Right forelimb (tissue), 1 donor: ENCODE measurements at places on chromosomes 16 and 17.

DNA sequence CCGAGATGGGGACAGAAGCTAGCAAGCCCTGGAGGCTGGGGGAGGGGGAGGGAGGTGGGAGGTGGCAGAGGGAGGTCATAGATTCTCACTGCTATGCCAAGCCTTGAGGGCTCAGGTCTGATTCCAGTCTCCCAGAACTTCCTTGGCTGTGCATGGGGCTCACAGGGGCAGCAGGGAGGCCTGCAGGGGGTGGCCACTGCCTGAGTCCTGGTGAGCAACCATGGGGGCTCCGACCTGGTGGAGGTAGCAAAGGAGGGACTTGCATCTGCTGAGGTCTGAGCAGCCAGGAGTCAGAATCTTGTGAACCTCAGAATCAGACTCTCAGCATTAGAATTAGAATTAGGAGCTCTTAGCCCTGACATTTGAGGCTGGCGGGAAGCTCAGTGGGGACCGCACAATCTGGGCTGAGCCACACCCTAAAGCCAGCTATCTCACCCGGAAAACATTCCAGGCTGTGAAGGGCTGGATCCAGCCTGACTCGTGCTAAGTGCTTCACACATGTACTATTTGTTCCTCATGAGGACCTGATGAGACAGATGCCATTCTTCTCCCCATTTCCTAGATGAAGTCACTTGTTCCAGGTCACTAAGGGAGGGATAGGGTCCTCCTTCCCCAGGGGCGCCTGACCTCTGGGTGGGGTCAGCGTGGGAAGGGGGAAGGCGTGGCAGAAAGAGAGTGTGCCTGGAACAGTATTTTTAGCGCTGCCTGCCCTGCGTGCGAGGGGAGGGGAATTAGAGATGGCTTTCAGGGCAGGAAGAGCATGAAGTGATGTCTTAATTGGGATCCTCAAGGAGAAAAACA is 17.3 kb upstream of the KCNJ12 start:
- DNase-seq = no peak

GRCh38 chr17:40326014-40326831 is 17.2 kb downstream of the RARA start:
- no peak for DNase-seq

DNA sequence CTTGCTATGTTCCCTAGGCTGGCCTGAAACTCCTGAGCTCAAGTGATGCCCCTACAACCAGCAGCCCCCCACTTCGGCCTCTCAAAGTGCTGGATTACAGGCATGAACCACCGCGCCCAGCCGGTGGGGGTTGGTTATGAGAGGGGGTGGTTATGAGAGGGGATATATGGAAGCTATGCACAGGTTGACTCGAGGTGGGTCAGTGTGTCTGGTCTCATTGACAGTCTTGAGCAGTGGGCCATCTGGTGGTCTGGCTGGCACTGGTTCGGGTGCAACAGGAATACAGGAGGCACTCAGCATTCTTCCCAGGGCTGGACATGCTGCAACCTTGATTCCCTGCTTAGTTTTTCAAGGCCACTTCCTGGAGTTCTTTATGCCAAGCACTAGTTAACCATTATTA is 5.6 kb upstream of the STX1B start:
- no peak for DNase-seq

- no peak for DNase-seq
These were observed 3.5 kb upstream of the DLX4 start for GRCh38 chr17:49965524-49965909.

DNA sequence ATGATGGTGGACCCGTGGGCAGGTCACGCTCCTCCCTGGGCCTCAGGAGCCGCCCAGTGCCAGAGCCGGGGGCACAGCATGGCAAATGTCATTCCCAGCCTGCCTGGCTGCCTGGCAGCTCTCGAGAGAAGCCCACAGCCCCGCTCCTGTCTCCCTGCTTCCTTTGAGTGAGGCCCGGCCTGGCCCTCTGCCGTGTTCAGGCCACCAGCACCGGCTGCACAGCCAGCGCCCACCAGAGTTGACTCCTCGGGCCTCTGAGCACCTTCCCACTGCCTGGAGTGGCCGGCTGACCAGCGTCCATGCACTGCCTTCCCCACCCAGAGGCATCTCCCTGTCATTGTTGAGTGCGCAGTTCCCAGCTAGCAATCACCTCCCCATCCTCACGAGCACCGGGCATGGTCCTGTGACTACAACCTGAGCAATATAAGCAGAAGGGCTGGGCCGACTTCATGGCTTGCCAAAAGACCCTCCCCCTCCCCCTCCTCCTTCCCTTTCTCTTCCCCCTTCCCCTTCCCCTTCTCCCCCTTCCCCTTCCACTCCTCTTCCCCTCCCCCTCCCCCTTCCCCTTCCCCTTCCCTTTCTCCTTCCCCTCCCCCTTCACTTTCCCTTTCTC is 11.9 kb upstream of the SLC38A10 start:
- no peak for DNase-seq

- DNase-seq = no peak
These were observed 40.2 kb downstream of the KSR1 start for GRCh38 chr17:27496437-27496943.

GRCh38 chr16:49833085-49833484 is 22.8 kb downstream of the ZNF423 start:
- DNase-seq = no peak

- DNase-seq = no peak
These were observed 30.0 kb downstream of the GINS2 start for GRCh38 chr16:85658504-85659326.

GRCh38 chr17:510226-510917 is 157.8 kb upstream of the RPH3AL start:
- DNase-seq = no peak

GRCh38 chr17:10649602-10650001 is 7.5 kb downstream of the MYH3 start:
- no peak for DNase-seq

DNA sequence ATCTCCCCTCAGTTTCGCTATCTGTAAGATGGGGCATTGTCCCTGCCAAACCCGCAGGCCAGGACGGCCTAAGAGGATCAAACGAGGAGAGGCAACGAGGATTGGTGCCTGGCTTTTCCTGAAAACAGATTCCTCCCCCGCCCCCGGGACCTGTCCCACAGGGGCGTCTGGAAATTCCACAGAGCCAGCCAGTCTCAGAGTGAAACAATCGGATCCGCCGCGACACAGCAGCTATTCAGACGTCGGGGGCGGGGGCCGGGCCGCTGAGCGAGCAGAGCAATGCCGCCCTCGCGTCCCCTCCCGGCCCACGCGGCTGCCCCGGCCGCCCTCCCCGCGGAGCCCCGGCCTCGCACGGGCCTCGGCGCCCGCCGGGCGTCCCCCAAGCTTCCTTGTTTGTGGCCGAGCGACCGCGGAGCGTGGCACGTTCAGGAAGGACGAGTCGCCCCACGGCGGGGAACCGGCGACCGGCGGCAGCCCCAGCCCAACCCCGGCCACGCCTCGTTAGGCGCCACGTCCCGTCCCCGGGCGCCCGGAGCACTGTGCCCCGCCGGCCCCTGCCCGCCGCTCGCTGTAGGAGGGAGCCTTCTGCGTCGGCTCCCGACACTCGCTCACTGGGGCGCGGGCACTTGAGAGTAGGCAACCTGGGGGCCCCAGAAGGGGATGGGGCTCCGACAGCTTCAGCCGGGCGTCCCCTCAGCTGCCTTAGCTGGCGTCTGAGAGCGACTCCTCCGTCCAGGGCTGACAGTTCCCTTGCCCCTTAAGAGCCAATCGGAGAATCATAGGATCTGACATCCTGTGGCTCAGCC is 29.6 kb upstream of the PHOSPHO1 start:
- DNase-seq = peak; percentile 80

GRCh38 chr17:35146214-35146833 is 1.3 kb upstream of the UNC45B start:
- no peak for DNase-seq

GRCh38 chr16:89097392-89097772 is 3.7 kb downstream of the ACSF3 start:
- DNase-seq = no peak

DNA sequence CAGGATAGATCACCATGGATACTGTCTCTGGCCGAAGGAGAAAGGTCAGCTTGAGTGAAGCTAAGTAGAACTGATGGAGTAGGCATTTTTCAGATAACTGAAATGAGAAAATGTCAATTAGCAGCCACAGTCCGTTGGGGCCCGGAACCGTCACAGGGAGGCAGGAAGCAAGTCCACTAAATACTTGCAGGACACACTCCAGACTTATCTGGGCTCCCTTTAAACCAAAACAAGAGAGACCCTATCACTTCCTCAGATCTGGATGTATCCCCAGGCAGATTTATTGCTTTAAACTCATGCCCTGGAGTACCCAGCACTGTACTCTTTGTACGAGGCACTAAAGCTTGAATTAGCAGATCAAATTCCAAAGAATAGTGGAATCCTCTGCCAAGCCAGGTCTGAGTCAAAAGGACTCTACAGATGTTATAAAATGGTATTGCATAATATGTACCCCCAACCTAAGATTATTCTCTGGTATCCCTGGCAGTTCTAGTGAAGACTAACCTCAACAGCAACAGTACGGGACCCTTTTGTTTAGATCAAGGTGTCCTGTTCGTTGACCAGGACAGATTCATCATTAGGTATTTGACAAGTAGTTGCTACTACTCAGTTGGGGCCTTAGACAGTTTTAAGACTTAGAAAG is 8.1 kb downstream of the ZP2 start:
- no peak for DNase-seq

DNA sequence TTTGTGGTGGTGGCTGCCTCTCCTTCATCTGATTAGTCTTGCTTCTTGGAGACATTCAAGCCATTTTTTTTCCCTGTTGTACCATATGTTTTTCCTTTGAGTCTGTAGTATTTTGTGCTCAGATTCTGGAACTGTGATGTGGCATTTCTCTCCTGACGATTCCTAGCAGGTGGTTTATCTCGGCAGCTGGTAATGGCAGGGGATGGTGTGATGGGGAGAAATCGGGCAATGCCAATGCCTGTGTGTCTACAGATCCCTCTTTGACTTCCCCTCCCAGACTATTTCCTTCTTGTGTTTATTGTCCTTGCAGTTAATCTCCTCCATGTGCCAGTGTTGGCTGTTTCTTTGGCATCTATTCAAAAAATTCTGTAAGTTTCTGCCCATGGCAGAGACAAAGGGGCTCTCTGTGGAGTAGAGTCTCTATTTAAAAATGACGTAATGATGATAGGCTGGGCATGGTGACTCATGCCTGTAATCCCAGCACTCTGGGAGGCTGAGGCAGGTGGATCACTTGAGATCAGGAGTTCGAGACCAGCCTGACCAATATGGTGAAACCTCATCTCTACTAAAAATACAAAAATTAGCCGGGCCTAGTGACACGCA is 90.2 kb upstream of the ERCC4 start:
- no peak for DNase-seq

GRCh38 chr16:10110552-10110951 is 71.7 kb downstream of the GRIN2A start:
- no peak for DNase-seq

DNA sequence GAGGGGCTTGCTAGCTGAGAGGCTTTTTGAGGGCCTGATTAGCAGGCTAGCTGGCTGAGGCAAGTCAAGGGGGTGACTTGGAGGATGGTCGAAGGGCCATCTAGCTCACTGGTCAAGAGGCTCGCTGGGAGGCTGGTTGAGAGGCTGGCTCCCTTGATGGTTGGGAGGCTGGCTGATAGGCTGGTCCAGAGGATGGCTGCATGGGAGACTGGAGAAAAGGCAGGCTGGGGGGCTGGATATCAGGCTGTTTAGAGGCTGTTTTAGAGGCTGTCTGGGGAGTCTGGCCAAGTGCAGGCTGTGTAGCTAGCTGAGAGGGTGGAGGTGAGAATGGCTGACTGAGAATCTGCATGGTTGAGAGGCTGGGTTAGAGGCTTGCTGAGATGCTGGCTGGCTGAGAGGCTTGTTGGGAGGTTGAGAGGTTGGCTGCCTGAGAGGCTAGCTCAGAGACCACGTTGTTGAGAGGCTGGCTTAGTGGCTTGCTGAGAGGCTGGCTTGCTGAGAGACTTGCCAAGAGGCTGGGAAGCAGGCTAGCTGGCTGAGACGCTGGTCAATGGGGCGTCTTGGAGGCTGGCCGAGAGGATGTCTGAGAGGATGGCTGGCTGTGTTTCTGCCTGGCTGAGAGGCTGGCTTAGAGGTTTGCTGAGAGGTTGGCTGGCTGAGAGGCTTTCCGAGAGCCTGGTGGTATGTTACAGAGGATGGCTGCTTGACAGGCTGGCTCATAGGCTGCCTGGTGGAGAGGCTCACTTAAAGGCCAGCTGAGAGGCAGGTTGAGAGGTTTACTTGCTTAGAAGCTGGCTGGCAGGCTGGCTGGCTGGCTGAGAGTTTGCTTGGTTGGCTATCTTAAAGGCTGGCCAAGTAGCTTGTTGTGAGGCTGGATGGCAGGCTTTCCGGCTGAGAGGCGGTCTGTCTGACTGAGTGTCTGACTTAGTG is 36.6 kb upstream of the ACSM2B start:
- DNase-seq = no peak

- DNase-seq = no peak
These were observed 10.2 kb downstream of the NOG start for GRCh38 chr17:56603486-56604238.
